NCI-H446 (cell line): ENCODE measurements at places on chromosomes 7 and 10.

GRCh38 chr7:26688388-26688787, 176.0 kb downstream of the SKAP2 start:
- DNase-seq, result no peak

GRCh38 chr7:143938379-143939243, 3.6 kb downstream of the OR2F2 start:
- no peak for DNase-seq

DNA sequence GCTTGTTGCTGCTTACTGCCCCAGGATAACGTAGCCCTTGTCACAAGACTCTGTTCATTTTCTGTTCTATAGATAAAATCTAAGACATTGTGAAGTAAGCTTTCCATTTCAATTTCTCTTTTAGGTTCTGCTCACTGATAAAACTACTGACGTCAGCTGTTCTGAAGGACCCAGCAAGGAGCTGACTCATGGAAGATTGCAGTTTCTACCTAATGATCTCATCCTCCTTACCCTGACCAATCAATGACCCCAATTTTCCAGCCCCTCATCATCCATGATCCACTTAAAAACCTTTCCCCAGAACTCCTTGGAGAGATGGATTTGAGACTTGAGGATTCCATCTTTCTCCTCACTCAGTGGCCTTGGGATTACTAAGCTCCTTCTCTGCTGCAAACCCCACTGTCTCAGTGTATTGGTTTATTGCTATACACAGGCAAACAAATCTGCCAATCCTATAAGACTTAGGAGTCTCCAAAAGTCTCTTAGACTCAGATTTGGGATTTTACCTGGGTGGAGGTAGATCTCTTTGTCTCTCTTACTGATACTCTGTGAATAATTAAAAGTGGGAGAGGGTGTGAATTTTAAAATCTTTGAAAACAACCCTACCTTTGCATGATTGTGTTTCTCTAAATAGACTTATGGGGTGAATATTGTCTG, 109.2 kb upstream of the TRIM24 start:
- no peak for DNase-seq

GRCh38 chr7:51129527-51130472, 186.8 kb downstream of the COBL start:
- DNase-seq, result no peak

DNA sequence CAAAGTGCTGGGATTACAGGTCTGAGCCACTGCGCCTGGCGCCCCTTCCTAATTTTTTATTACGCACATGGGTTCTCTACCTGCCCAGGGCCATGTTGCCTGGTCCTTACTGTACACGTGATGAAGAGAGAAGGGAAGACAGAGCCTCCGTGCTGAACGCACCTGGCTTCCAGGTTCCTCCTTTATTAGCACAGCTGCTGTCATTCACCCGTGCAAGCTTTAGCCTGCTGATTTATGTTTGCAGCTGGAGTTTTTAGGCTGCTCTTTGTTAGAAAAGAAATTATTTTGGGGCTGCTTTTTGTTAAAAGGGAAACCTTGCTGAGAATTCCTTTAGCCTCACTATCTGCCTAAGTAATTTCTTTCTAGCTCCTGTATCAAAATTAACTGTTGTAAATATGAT, 417.0 kb downstream of the CALN1 start:
- DNase-seq, result no peak

DNA sequence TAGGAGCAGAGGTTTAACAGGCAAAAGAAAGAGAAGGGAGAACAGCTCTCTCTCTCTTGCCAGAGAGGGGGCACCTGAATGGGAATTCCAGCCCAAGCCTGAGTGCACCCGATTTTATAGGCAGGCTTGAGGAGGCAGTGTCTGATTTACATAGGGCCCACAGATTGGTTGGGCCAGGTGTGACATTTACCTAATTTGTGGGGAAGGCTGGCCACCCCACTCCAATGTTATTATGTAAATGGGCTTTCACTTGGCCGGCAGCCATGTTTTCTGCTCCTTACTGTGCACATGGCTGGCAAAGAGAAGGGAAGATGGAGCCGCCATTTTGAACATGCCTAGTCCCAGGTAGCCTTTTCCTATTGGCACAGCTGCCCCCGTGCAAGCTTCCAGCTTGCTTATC, 735.5 kb upstream of the AUTS2 start:
- DNase-seq, result no peak

DNA sequence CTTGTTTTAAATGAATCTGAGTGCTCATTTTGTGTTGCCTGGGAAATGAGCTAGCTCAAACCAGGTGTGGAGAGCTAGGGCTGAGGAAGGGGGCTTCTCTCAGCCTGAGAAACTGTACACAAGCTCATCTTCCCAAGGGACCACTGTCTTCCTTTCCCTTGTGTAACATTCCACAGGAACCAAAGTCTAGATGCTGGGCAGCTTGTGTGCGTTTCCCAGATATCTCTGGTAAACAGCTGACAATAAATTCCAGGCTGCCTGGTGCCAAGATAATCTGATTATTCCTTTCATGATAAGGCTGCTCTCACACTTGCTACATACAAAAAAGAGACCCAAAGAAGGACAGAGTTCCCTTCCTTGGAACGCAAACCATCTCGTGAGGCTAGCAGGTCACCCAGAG, 33.1 kb upstream of the MKLN1 start:
- DNase-seq, result no peak

DNA sequence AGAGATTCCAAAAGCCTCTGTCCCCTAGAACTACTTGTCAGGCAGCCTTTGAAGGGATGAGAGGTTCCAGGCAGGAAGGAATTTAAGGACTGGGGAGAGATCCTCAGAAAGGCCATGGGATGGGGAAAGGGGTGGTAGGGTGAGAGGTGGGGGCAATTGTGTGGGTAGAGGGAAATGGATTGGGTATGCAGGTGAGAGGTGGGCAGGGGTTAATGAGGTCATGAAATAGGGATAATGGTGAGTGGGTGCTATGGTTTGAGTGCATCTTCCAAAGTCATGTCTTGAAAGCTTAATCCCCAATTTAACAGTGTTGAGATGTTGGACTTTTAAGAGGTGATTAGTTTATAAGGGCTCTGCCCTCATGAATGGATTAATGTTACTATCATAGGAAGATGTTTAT, 383.5 kb downstream of the PLXNA4 start:
- no peak for DNase-seq

GRCh38 chr7:19161671-19162070, 16.4 kb upstream of the FERD3L start:
- no peak for DNase-seq

- no peak for DNase-seq
These were observed 12.5 kb downstream of the DYNC2I1 start for GRCh38 chr7:158868764-158869410.

DNA sequence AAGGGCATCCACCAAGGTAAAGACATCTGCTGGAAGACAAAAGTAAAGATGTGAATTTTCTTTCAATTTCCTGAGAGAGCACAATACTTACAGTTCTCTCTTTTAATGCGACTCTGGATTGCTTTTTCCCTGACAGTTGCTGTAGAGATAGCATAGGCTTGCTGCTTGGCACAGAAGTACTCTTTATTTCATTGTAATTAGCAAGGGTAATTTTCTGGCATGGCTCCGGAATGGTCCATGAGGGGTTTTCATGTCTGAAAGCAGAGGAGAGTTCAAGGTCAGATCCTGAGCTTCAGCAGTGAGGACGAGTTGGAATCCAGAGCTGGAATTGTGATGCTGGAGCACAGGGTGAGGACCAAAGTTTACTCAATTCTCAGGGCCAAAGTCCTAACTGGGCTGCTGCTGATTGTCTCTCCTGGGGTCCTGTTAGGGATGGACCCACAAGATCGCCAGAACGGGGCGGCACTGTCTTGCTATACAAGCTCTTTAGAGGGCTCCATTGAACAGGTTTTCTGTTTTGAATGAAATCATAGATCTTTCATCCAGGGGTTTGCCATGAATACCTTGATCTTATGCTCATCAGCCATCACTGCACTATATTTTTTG, 190.0 kb upstream of the MKI67 start:
- no peak for DNase-seq

- no peak for DNase-seq
These were observed 689 bp downstream of the PLCE1 start for GRCh38 chr10:93994438-93994801.
